Anterior cingulate cortex (tissue), 58 donors: ENCODE measurements at places on chromosomes 4 and X.

DNA sequence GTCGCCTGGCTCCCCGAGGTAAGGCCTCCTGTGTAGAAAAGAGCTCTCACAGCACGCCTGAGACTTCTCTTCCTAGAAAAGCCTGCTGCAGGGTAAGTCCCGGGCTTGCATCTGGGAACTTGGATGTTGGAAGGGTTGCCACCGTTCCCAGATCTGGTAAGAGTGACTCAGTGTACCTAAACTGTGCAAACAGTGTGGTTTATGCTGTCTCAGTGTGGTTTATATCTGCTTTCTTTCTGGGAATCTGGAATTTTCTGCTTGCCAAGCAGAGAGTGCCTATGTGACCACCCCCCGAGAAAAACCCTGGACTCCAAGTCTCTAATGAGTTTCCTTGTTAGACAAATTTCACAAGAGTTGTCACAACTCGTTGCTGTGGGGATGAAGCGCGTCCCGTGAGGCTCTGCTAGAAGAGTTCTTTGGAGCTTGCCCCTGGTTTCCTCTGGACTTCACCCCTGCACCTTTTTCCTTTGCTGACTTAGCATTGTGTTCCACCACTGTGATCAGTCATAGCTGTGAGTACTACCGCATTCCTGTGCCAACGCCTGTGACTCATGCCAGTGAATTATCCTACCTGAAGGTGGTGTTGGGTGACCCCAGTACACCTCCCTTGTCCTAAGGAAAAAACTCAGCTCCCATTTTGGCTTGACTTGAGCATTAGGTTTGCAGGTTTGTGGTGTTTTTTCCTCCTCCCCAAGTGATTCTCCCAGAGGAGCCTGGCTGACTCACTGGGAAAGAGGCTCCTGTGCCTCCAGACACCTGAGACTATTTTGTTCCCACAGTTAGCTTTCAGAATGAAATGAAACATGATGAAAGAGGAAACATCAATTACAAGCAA, 14.5 kb downstream of the SLC2A9 start:
- DNase-seq = no peak

GRCh38 chr4:156805696-156806095, 165.9 kb downstream of the PDGFC start:
- DNase-seq = no peak

DNA sequence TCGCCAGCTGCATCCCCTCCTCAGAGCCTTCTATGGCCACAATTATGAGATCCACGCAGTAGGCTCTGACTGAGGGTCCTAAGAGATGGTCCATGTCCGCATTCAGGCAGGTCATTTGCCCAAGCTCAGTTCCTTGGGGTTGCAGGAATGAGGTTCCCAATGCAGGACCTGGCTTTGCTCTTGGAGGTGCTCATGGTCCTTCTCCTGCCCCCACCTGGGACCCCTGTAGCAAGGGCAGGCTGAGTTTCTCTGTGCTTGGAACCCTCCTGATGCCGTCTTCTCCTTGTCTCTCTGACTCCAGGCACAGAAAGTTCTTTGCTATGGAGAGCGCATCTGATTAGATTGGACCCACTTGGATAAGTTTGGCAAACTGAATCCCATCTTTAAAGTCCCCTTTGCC, 16.5 kb upstream of the SHOX start:
- DNase-seq = no peak

- no peak for DNase-seq
These were observed 104.9 kb upstream of the ATP8A1 start for GRCh38 chr4:42761804-42762203.

DNA sequence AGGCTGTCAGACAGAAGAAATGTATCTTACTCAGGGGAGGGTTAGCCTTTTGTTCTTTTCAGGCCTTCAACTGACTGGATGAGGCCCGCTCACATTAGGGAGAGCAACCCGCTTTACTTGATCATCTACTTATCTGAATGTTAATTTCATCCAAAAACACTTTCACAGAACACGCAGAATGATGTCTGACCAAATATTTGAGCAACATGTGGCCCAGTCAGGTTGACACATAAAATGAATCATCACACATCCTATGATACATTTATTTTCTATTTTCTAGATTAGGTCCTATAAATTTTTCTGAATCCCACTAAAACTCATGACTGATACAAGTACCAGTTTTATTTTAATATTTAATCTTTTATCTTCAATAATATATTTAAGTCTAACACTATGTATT, 260.3 kb downstream of the IL15 start:
- no peak for DNase-seq

- DNase-seq = peak; percentile 33
These were observed 1.2 kb downstream of the LINC00632 start for GRCh38 chrX:140710710-140711109.

DNA sequence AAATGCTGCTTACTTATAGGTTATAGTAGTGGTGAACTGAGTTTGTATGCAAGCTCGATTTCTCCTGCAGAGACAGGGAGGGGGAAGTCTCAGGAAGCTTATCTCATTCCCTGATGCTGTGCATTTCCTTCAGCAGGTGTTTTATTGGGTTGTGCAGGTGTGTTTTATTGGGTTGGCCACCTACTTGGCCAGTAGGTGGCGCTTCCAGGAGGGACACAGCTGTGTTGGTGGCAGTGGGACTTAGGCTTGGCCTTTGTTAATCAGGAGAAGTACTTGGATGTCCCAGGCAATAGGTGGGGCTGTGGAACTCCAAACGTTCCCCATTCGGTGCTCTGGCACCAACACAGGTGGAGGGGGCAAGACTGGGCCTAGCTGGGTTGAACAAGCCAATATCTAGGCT, 196.0 kb upstream of the DCAF8L1 start:
- DNase-seq = no peak

GRCh38 chr4:139761461-139761860, 95.8 kb downstream of the MGST2 start:
- no peak for DNase-seq

- DNase-seq = no peak
These were observed 8.7 kb downstream of the SFRP2 start for GRCh38 chr4:153780221-153780620.

DNA sequence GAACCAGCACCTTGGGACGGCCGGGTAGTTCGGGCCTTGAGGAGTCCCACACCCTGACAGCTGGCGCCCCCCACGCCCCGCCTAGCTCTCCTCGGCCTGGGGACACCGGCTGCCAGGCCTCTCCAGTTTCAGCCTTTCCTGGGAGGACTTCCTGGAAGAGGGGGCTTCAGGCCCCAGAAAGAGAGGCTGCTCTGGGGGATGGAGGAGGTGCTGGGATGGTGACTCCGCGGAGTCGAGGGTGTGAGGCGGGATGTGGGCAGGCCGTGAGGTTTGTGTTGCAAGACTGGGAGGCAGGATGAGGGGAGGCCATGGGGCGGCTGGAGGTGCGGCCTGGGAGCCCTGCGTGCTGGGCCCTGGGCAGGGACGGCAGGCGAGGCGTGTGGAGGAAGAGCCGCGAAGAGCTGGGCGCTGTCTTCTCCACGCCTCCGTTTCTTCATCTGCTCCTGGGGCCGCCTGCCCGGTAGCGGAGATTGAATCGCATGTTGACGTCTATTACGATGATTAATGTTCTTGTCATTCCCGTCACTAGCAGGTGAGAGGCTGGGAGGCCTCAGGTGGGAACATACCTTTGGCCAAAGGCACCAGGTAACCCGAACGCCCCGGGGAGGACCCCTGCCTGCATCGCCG, 918 bp upstream of the FGFRL1 start:
- no peak for DNase-seq

DNA sequence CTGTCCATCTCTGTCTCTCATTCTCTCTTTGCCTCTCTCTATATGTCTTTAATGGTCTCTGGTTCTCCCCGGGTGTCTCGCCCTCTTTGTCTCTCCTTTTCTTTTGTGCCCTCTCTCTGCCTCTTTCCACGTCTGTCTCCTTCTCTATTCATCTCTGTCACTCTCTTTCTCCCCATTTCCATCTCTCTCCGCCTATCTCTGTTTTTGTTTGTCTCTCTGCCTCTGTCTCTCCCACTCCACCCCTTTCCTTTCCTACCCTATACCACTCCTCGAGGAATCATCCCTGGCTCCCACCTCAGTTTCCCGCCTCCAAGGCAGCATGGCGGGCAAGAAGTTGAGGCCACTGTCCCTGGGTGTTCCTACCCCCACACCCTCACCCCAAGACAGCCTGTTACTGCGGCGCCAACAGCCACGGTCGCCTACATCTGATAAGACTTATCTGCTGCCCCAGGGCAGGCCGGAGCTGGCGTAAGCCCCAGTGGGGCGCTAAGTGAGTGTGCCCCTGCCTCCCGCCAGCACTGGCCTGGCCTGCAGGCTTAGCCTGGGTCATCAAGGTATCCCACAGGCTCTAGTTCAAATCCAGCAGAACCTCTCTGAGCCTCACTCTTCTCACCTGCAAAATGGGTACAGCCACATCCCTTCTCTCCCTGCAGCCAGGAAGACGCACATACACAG, 713 bp upstream of the GATA1 start:
- DNase-seq = no peak

DNA sequence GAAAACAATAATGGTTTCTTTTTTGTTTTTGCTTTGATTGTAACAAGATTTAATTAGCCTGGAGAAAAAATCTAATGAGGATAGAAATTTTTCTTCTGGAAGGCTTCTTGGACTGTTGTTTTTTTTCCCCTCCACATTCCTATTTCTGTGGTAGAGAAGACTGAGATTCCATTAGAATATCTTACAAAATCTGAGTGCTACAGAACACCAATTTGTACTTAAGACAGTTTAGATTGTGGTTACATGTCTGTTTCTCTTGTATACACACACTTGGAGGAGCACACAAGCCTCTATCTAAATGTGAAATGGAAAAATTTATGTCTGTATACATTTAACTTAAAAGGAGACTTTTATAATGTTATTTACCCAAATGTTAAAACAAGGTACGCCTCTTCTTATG, 176.9 kb upstream of the ARSJ start:
- no peak for DNase-seq

GRCh38 chrX:150762258-150763165, 69.3 kb downstream of the MTMR1 start:
- no peak for DNase-seq
